ENCODE measurements at places on chromosomes 13 and 19.

- H3K4me1 ChIP-seq: no peaks in the 10 kb centered on the region
- no peaks in the 10 kb centered on the region for H3K36me3 ChIP-seq
- DNase-seq: no peak
- H3K27ac ChIP-seq: no peak overlapping the region
- no peaks in the 10 kb centered on the region for H3K27me3 ChIP-seq
Observed at GRCh38 chr13:51067210-51067701, 43.8 kb downstream of the C13orf42 start.

DNA sequence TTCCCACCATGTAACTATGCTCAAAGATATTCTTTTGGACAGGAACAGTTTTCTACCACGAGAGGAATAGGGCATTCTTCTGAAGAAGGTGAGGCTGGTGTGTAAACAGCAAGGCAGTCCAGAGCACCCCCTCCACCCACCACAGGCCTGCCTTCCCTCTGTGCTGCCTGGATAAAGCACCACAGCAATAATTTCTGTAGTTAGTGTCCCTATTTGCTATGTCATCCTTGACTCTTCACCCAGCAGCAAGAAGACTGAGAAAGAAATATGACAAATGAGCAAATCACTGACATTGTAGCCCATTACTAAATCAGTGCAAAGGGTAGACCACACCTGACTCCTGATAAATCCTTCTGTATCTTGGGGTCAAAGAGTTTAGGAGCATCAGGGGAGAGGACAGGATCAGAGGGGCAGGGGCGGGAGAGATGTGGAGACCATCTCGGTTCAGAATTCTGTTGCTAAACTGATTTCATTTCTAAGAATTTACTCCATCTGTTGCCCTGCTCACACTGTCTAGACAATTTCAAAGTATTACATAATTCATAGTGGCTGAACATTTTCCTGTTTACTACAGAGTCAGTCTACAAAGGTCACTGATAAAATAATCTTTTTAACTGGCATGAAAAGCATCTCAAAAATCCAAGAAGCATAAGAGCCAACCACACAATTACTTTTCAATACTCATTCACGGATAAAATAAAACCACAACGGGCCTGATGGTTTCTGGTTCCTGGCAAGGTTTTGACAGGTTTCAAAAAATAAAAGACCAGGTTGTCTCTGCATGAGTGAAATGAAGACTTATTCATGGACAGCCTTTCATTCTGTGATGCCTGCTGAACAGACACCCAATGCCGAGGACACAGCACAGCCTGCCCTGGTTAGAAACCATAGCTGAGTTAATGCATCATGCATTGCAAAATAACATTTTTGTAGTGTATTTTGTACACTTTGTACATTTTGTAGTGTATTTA is 88.4 kb upstream of the IRS2 start:
- DNase-seq: no peak
- H3K4me3 ChIP-seq: no peak overlapping the region
- no peaks in the 10 kb centered on the region for H3K27me3 ChIP-seq
- H3K27ac ChIP-seq: no peak overlapping the region
- peaks cover 7% of the 10 kb centered on the region for H3K4me1 ChIP-seq
- no peaks in the 10 kb centered on the region for H3K36me3 ChIP-seq

DNA sequence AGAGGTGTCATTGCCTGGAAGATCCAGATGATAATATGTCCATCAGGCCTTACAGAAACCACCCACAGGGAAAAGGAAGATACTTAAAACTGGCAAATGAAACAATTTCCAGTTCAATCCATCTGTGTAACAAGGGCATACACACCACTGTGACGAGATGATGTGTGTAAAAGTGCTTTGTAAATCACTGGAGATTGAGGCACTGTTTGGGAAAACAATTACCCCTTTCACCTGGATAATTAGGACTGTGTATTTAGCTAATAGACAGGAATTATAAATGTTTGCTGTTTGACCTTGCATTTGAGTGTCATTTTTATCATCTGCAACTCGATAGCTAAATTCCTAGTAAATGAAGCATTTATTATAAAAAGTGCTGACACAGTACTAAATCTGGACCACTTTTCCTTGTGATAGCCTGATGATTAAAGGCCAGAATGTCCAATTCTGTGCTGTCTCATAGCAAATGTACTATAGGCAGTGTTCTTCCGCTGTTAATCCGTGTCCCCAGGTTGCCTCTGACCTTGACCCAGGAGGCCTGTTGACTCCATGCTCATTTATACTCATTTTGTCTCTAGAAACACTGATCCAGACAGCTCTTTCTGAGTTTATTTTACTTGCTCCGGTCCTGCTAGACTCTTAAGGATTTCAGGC is 105.8 kb downstream of the LACC1 start:
- H3K27ac ChIP-seq: no peak overlapping the region
- no peak for DNase-seq
- no peaks in the 10 kb centered on the region for H3K4me1 ChIP-seq
- no peaks in the 10 kb centered on the region for H3K27me3 ChIP-seq
- H3K36me3 ChIP-seq: no peaks in the 10 kb centered on the region
- H3K4me3 ChIP-seq: no peak overlapping the region

DNA sequence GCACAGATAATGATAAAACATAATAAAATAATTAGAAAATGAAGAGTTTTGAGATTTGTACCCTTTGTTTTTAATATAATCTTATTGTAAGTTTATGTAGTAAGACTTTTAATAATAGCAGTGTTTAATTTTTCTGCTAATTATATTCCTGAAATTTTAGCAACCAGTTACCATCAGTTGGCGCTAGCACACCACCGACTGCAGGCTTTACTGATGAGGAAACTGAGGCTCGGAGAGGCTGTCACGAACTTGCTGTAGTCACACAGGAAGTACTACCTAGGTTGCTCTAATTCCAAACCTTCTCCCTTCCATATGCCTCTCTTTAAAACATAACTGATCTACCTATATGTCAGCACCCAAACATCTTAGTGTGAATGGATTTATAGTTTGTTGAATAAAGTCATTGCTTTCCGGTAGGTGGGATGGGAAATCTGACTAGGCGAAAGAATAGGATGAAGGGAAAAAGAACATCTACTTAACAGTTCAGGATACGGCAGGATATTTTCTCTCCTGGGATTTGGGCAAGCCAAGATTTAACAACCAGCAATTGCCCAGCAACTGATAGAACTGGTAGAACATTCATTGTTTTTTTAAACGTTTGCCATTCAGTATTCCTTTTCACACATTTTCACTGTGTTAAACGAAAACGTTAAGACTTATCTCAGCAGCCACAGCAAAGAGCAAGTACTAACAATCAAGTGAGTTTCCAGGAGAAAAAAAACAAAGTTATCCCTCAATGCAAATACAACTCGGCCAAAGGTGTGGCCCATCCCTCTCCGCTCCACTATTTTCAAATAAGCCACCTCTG is 822 bp upstream of the RFXAP start:
- H3K4me1 ChIP-seq: peaks cover 6% of the 10 kb centered on the region
- H3K27me3 ChIP-seq: no peaks in the 10 kb centered on the region
- peak overlapping the region; percentile 62 for H3K4me3 ChIP-seq

- no peak overlapping the region for H3K27ac ChIP-seq
- no peak for DNase-seq
Observed at GRCh38 chr13:46379611-46380010, 7.4 kb downstream of the RUBCNL start.

GRCh38 chr13:103876571-103876970 is 810.4 kb upstream of the SLC10A2 start:
- no peaks in the 10 kb centered on the region for H3K36me3 ChIP-seq
- H3K27me3 ChIP-seq: no peaks in the 10 kb centered on the region
- no peak for DNase-seq
- H3K4me1 ChIP-seq: no peaks in the 10 kb centered on the region
- no peak overlapping the region for H3K4me3 ChIP-seq

DNA sequence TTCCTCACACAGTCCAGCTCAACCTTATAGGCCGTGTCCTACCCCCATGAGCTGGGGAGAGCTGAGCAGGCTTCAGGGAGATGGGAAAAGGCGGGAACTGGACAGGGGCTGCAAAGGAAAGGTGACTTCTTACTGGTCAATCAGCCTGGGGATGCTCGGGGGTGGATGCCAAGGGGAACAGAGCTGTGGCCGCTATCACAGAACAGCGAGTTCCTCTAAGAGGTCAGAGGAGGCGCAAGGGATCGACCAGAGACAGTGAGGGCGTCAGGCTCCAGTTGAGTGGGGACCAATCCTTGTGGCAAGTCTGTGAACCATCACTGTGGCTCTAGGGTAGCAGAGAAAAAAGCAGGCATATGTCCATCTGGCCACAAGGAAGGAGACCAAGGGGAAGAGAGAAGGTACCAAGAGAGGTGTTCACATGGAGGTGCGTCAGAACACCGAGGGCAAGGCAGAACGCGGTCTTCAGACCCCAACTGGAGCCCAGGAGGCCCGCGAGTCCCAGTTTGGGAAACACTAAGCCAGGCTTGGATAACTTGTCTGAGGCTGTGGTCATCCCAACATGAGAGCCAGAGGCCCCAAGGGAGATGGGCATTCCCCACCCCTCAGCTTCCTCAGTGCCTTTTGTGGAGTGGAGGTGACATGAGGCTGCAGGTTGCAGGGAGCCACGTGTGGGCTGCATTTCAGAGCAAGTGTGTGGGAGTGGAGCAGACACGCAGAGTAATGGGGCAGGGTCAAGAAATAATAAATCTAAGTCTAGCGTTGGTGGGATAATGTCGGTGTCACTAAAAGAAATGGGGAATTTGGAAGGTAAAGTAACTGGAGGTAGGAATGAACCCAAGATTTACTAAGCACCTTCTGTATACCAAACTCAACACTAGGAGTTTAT is 3.9 kb downstream of the F10 start:
- no peaks in the 10 kb centered on the region for H3K36me3 ChIP-seq
- H3K4me3 ChIP-seq: no peak overlapping the region
- H3K27ac ChIP-seq: no peak overlapping the region
- no peak for DNase-seq

- H3K36me3 ChIP-seq: peaks cover 31% of the 10 kb centered on the region
- H3K27ac ChIP-seq: no peak overlapping the region
- H3K4me1 ChIP-seq: no peaks in the 10 kb centered on the region
- peak; percentile 17 for DNase-seq
Observed at GRCh38 chr19:16374436-16374835, 49.8 kb downstream of the KLF2 start.

DNA sequence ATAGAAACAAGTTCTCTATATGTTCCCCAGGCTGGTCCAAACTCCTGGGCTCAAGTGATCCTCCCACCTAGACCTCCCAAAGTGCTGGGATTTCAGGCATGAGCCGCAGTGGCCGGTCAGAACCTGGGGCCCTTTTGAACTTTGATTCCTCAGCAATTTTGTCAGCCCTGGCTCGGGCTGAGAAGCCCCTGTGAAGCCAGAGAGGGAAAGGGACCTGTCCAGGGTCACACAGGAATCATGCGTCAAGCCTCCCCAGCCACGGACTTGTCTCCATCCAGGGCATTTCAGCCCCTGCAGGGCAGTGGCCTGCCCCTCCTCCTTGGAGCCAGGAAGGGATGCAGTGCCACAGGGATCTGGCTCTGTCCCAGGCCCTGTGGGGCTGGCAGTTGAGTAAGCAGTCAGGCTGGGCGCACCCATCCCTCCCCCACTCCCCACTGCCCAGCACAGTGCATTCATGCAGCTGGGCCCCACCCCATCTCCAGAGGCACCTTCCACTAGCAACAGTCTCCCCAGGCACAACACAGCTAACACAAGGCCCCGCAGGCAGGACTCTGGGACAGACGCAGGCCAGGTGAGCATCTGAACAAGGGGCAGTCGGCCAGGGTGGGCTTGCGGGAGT is at the start of gene CAPS:
Gene CAPS, plus strand, starts transcription at position 516 of the 619 bp plus-strand sequence. CDS start 153 bp downstream, outside the sequence.
- H3K4me3 ChIP-seq: no peak within 1 kb of the TSS
- no peaks in the 10 kb centered on the region for H3K27me3 ChIP-seq
- H3K4me1 ChIP-seq: no peaks in the 10 kb centered on the region
- DNase-seq: peak; percentile 52

DNA sequence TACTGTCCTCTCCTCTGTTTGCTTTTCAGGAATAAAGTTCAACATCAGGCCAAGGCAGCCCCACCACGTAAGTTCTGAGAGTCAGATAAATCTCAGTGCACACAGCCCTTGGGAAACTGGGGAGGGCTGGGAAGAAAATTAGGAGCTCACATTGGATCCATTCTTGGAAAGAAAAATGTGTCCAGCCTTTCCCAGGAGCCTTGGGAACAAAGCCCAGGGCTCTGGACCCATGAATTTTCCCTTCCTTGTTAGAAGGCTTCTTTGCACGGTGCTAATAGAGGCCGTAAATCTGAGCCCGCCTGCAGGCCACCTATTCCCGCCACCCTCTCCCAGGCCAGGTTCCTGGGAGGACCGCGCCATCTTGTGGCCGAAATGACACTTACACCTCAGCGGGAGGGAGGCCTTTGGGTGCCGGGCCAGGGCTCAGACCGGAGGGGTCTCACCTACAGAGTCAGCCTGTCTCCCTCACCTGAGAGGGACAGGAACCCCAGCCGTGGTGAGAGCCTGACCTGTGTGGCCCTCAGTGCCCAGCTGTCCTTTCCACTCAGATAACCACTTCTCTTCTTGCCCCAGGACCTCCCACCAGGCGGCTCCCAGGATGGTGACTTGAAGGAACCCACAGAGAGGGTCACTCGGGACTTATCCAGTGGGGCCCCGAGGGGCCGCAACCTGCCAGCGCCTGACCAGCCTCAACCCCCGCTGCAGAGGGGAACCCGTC is 25.1 kb upstream of the KCTD15 start:
- no peaks in the 10 kb centered on the region for H3K27me3 ChIP-seq
- no peaks in the 10 kb centered on the region for H3K36me3 ChIP-seq
- no peak overlapping the region for H3K27ac ChIP-seq
- no peaks in the 10 kb centered on the region for H3K4me1 ChIP-seq

- H3K36me3 ChIP-seq: no peaks in the 10 kb centered on the region
- DNase-seq: no peak
- no peak overlapping the region for H3K4me3 ChIP-seq
- H3K27ac ChIP-seq: no peak overlapping the region
- H3K4me1 ChIP-seq: no peaks in the 10 kb centered on the region
Observed at GRCh38 chr19:30340771-30341561, 31.2 kb upstream of the ZNF536 start.

- H3K4me1 ChIP-seq: no peaks in the 10 kb centered on the region
- H3K36me3 ChIP-seq: no peaks in the 10 kb centered on the region
- DNase-seq: no peak
- H3K27ac ChIP-seq: no peak overlapping the region
Observed at GRCh38 chr13:106488076-106488475, 47.4 kb downstream of the EFNB2 start.

GRCh38 chr19:42076380-42076944 is 496 bp downstream of the ZNF574 start:
- peak overlapping the region; percentile 83 for H3K27ac ChIP-seq
- peaks cover 10% of the 10 kb centered on the region for H3K4me1 ChIP-seq
- H3K4me3 ChIP-seq: peak overlapping the region; percentile 83
- DNase-seq: peak; percentile 54
- peaks cover 23% of the 10 kb centered on the region for H3K36me3 ChIP-seq
- H3K27me3 ChIP-seq: no peaks in the 10 kb centered on the region

GRCh38 chr19:33769208-33769607 is 27.5 kb upstream of the KCTD15 start:
- H3K27me3 ChIP-seq: no peaks in the 10 kb centered on the region
- H3K36me3 ChIP-seq: no peaks in the 10 kb centered on the region
- H3K4me3 ChIP-seq: no peak overlapping the region
- no peaks in the 10 kb centered on the region for H3K4me1 ChIP-seq
- no peak for DNase-seq
- no peak overlapping the region for H3K27ac ChIP-seq

GRCh38 chr19:42250666-42251531 is 4.0 kb downstream of the ERF start:
- no peak overlapping the region for H3K4me3 ChIP-seq
- peaks cover 9% of the 10 kb centered on the region for H3K36me3 ChIP-seq
- no peaks in the 10 kb centered on the region for H3K27me3 ChIP-seq
- peak overlapping the region; percentile 33 for H3K27ac ChIP-seq
- H3K4me1 ChIP-seq: no peaks in the 10 kb centered on the region

Measured in pancreas (tissue), 10 donors.